ENCODE measurements at places on chromosomes 5 and 9. TPM values are rescaled to one million over a fixed set of nuclear protein-coding genes. Genes with fewer than 3 reads are reported as not detected.
A peak's percentile ranks its signal among the peaks of the same experiment; 100 is the strongest.

DNA sequence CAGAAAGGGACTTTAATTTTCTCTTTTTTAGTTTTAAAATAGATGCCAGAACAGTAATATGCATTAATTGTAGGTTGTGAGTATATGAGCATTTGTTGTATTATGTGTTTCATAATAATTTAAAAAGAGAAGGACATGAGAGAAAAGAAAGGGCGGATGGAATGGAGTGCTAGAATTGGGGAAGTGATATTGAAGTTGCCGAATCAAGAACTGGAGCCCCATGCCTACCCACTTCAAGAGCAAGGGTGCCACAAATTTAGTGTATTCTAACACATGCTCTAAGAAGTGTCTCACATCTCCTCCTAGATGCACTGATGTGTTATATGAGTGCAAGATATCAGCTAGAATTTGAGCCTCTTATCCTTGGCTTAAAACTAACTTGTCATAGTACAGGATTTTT lies 43.6 kb upstream of the FYB1 start:
- no peak for DNase-seq
- H3K4me3 ChIP-seq = no peak overlapping the region
- peaks cover 7% of the 10 kb centered on the region for H3K4me1 ChIP-seq
- no peaks in the 10 kb centered on the region for H3K27me3 ChIP-seq

DNA sequence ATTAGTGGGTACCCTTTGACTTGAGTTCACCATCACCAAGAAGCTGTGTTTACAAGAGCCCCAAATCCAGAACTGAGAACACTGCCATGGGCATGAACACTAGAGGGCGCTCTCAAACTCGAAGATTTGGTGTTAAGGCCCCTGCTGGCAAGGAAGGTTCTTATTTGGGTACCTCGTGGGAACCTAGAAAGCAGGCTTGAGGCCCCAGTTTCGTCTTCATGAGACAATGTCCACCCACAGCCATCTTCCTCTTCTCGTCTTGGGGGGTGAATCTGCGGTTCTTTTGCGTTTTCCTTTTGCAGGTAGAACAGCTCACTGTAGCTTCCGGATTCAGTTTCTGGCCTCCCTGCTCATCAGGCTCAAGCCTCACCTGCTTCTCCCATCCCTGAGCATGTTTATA lies 184.0 kb downstream of the SEMA5A start:
- H3K27me3 ChIP-seq = no peaks in the 10 kb centered on the region
- H3K4me3 ChIP-seq = no peak overlapping the region
- no peaks in the 10 kb centered on the region for H3K36me3 ChIP-seq
- H3K27ac ChIP-seq = no peak overlapping the region
- H3K4me1 ChIP-seq = peaks cover 18% of the 10 kb centered on the region

DNA sequence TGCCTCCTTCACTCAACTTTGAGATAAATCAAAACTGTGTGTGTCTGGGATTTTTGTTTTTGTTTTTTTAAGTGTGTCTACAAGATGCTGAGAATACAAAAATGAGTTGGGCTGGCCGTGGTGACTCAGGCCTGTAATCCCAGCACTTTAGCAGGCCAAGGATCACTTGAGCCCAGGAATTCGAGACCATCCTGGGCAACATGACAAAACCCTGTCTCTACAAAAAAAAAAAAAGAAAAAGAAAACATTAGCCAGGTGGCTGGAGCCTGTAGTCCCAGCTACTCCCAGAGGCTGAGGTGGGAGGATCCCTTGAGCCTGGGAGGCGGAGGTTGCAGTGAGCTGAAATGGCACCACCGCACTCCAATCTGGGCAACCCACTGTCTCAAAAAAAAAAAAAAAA lies 21.0 kb downstream of the HNRNPK start:
- H3K27ac ChIP-seq = no peak overlapping the region
- peak; percentile 80 for DNase-seq
- no peaks in the 10 kb centered on the region for H3K36me3 ChIP-seq
- H3K4me3 ChIP-seq = no peak overlapping the region

- H3K4me3 ChIP-seq = no peak overlapping the region
- H3K27ac ChIP-seq = no peak overlapping the region
- no peaks in the 10 kb centered on the region for H3K27me3 ChIP-seq
- no peaks in the 10 kb centered on the region for H3K4me1 ChIP-seq
- no peak for DNase-seq
Observed at GRCh38 chr9:35237311-35237710, 75.5 kb downstream of the UNC13B start.

DNA sequence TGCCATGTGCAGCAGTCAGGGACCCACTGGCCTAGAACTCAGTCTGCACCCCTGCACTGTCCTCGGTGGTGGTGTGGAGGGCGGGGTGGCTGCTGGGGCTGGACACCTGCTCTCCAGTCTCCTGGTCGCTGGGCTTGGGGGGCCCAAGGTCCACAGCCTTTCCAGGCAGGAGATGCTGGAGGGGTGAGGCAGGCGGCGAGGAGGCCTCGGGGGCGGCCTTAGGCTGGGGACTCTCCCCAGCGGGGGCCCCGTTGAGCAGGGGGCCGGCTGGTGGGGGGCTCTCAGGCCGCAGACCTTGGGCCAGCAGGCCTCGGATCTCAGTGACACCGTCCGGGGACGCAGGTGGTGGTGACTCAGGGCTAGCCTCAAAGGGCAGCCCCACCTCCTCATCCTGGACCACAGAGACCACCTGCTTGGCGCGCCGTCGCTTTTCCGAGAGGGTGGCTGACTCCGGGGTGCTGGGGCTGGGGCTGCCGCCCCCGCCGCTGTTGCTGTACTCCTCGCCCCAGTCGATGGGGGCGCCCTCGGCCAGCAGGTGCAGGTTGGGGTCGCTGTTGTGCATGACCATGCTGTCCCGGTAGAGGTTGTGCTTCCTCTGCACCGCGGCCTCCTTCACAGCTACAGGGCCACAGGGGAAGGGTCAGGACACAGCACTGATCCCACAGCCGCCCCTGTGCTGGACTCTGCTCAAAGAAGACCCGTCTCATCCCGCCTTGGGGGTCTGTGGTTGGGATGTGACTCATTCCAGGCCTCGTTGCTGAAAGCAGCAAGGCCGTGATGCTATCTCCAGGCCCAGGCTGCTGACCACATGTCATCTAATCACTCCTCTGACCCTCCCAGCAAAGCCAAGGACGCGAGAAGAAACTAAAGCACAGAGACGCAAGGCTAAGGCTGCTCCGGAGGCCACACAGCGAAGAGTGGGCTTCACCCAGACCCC lies 55.8 kb downstream of the LRSAM1 start:
- H3K4me1 ChIP-seq = peaks cover 36% of the 10 kb centered on the region
- DNase-seq = peak; percentile 78
- peaks cover 16% of the 10 kb centered on the region for H3K36me3 ChIP-seq
- H3K27ac ChIP-seq = peak overlapping the region; percentile 34
- H3K4me3 ChIP-seq = no peak overlapping the region

DNA sequence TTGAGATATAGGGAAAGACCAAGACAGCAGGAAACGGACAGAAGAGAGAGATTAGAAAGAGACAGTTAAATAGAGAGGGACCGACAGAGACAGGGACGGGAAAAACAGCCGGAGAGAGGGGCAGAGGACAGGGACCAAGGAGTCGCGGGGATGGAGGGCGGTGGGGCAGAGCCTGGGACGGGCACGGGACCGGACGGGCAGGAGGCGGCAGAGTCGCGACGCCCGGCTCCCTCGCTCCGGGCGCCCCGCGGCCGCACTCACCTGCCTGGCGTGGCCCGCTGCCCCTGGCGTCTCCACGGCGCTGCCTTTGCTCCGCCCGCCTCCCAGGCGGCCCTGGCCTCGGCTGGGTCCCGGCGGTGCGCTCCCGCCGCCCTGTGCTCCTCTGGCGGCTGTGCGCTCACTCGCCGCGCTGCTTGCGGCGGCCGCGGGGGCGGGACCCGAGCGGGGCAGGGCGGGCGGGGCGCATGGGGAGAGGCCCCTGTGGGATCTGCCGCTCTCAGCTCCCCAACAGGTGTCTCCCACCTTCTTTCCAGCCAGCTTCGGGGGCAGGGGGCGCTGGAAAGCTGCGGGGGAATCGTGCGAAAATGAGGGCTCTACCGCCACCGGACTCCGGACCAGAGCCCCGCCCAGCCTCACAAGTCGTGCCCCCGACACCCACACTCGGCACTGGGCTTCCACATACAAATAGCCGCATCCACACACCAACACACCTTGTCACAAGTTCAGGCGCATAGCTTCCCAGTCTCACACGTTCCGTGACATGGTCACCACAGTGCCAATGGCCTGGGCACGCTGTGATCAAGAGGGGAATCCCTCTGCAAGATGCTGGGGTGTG lies at the start of gene ARID3C:
Gene ARID3C, minus strand, starts transcription at position 411 of the 835 bp plus-strand sequence. CDS start 1,052 bp downstream, outside the sequence.
- peak within 1 kb of the TSS; percentile 37 for H3K4me3 ChIP-seq
- no peak within 1 kb of the TSS for H3K27ac ChIP-seq
- peaks cover 4% of the 10 kb centered on the region for H3K4me1 ChIP-seq
- H3K27me3 ChIP-seq = peaks cover 64% of the 10 kb centered on the region
- no peaks in the 10 kb centered on the region for H3K36me3 ChIP-seq

- H3K27ac ChIP-seq = no peak overlapping the region
- H3K27me3 ChIP-seq = no peaks in the 10 kb centered on the region
- no peak for DNase-seq
- no peaks in the 10 kb centered on the region for H3K36me3 ChIP-seq
- peaks cover 6% of the 10 kb centered on the region for H3K4me1 ChIP-seq
Observed at GRCh38 chr9:86054695-86055094, 44.7 kb downstream of the GOLM1 start.

GRCh38 chr5:36874465-36874864 lies 2.1 kb upstream of the NIPBL start:
- peak overlapping the region; percentile 99 for H3K4me3 ChIP-seq
- H3K27me3 ChIP-seq = no peaks in the 10 kb centered on the region
- H3K36me3 ChIP-seq = no peaks in the 10 kb centered on the region
- H3K4me1 ChIP-seq = peaks cover 9% of the 10 kb centered on the region
- H3K27ac ChIP-seq = peak overlapping the region; percentile 92

GRCh38 chr5:135539430-135540005 lies 3.8 kb upstream of the NEUROG1 start:
- DNase-seq = no peak
- no peak overlapping the region for H3K27ac ChIP-seq
- H3K36me3 ChIP-seq = no peaks in the 10 kb centered on the region

- H3K27me3 ChIP-seq = no peaks in the 10 kb centered on the region
- no peak overlapping the region for H3K27ac ChIP-seq
- no peaks in the 10 kb centered on the region for H3K36me3 ChIP-seq
- no peaks in the 10 kb centered on the region for H3K4me1 ChIP-seq
- DNase-seq = no peak
Observed at GRCh38 chr5:38814879-38815278, 30.9 kb upstream of the OSMR start.

DNA sequence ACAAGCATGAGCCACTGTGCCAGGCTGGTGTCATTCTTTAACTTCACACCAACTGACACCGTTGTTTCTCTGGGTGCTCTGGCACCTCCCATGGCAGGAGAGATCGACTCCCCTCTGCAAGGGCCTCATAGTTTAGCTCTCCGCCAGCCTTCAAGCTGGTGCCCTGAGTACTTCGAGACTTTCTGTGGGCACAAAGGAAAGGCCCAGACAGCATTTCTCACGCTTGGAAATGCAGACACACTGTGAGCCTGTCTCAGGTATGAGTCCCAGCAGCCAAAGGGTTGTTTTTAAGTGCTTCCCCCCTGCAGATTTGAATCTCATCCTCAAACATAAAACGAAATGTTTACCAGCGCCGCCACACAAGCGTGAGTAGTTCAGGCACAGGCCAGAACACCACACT lies 11.1 kb upstream of the TCF7 start:
- peaks cover 11% of the 10 kb centered on the region for H3K4me1 ChIP-seq
- H3K4me3 ChIP-seq = no peak overlapping the region
- H3K27me3 ChIP-seq = no peaks in the 10 kb centered on the region
- DNase-seq = no peak
- no peak overlapping the region for H3K27ac ChIP-seq

The ADAMTS13 gene
- total RNA-seq = 7.3 TPM

The CCDC152 gene
- 1.2 TPM for total RNA-seq

The SLC6A18 gene
- not detected for total RNA-seq

The RHOBTB3 gene
- 73.8 TPM for total RNA-seq

The ZNF883 gene
- total RNA-seq = 1.9 TPM

All from astrocyte (in vitro differentiated cells and primary cell).